ENCODE measurements at places on chromosomes 11 and 22.

GRCh38 chr11:107408762-107409211 is 48.8 kb downstream of the CWF19L2 start:
- H3K4me1 ChIP-seq = no peaks in the 10 kb centered on the region
- H3K27ac ChIP-seq = no peak overlapping the region
- no peaks in the 10 kb centered on the region for H3K27me3 ChIP-seq
- H3K4me3 ChIP-seq = no peak overlapping the region
- DNase-seq = no peak

GRCh38 chr22:22787786-22788459 is 99.7 kb upstream of the IGLL5 start:
- no peaks in the 10 kb centered on the region for H3K36me3 ChIP-seq
- DNase-seq = peak; percentile 76
- H3K4me3 ChIP-seq = no peak overlapping the region
- H3K4me1 ChIP-seq = no peaks in the 10 kb centered on the region
- peaks cover 47% of the 10 kb centered on the region for H3K27me3 ChIP-seq

GRCh38 chr22:40813912-40814315 is 5.2 kb downstream of the SLC25A17 start:
- H3K4me1 ChIP-seq = peaks cover 28% of the 10 kb centered on the region
- H3K4me3 ChIP-seq = no peak overlapping the region
- peaks cover 29% of the 10 kb centered on the region for H3K36me3 ChIP-seq

DNA sequence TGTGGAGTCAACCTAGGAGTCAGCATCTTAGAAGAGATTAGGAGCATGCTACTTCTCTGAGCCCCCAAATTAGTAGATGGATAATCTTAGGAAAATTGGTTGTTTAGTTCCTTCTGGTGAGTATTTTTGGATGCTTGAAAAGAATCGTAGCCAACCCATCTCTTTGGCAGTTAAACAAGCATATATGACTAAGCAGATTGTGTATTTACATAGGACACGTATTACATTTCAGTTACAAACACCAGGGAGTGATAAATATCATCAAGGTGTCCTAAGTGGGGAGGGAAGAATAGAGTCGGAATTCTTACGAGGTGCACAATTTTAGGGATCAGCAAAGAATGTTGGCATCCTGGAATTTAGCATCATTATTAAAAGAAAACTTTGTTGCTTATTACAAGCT is 13.5 kb downstream of the PLET1 start:
- peaks cover 31% of the 10 kb centered on the region for H3K36me3 ChIP-seq
- no peak overlapping the region for H3K27ac ChIP-seq
- H3K4me1 ChIP-seq = peaks cover 15% of the 10 kb centered on the region
- H3K27me3 ChIP-seq = peaks cover 4% of the 10 kb centered on the region

- no peak overlapping the region for H3K4me3 ChIP-seq
- H3K4me1 ChIP-seq = peaks cover under 1% of the 10 kb centered on the region
- no peak overlapping the region for H3K27ac ChIP-seq
- no peaks in the 10 kb centered on the region for H3K36me3 ChIP-seq
- H3K27me3 ChIP-seq = peaks cover 67% of the 10 kb centered on the region
Measured at GRCh38 chr22:35155403-35156025, 89.6 kb downstream of the ISX start.

GRCh38 chr11:125170510-125171031 is 6.0 kb downstream of the PKNOX2 start:
- no peaks in the 10 kb centered on the region for H3K36me3 ChIP-seq
- H3K4me3 ChIP-seq = peak overlapping the region; percentile 74
- H3K4me1 ChIP-seq = peaks cover 84% of the 10 kb centered on the region

Data from nephron progenitor cell (in vitro differentiated cells).